ENCODE measurements at places on chromosomes 12 and 14.

- no peak for DNase-seq
Observed at GRCh38 chr14:61569308-61569707, 126.0 kb upstream of the HIF1A start.

DNA sequence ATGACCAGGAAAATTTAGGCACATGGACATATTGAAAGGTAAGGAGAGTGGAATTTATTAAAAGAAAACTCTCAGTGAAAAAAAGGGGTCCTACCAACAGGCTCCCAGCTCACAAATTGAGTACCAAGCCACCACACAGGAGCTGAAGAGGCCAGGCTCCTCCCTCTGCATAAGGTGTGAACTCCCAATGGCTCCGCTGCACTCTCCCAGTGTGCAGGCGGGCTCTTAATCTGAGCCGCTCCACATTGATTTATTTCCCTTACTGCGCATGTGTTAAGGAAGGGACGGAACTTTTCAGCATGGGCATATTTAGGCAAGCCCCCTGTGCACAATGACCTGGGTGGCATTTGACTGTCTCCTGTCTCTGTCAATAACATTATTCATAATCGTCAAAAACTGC is 68.6 kb upstream of the PLEKHG7 start:
- no peak for DNase-seq

GRCh38 chr12:26954027-26954426 is 15.8 kb downstream of the FGFR1OP2 start:
- no peak for DNase-seq

- DNase-seq = no peak
Observed at GRCh38 chr14:21771671-21772070, 98.1 kb upstream of the OR4E1 start.

- DNase-seq = peak; percentile 58
Observed at GRCh38 chr12:7729746-7730145, 17.4 kb downstream of the CLEC4C start.

DNA sequence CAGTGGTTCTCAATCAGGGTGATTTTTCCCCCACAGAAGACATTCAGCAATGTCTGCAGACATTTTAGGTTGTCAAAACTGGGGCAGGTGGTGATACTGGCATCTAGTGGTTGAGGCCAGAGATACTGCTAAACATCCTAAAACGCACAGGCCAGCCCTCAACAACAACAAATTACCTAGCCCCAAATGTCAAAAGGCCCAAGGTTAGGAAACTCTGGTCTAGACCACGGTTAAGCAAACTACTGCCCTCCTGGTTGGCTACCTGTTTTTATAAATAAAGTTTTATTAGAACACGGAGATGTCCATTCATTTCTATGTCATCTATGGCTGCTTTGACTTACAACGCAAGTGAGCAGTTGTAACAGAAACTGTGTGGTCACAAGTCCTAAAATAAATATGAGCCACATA is 186.7 kb downstream of the EFCAB11 start:
- DNase-seq = peak; percentile 61

DNA sequence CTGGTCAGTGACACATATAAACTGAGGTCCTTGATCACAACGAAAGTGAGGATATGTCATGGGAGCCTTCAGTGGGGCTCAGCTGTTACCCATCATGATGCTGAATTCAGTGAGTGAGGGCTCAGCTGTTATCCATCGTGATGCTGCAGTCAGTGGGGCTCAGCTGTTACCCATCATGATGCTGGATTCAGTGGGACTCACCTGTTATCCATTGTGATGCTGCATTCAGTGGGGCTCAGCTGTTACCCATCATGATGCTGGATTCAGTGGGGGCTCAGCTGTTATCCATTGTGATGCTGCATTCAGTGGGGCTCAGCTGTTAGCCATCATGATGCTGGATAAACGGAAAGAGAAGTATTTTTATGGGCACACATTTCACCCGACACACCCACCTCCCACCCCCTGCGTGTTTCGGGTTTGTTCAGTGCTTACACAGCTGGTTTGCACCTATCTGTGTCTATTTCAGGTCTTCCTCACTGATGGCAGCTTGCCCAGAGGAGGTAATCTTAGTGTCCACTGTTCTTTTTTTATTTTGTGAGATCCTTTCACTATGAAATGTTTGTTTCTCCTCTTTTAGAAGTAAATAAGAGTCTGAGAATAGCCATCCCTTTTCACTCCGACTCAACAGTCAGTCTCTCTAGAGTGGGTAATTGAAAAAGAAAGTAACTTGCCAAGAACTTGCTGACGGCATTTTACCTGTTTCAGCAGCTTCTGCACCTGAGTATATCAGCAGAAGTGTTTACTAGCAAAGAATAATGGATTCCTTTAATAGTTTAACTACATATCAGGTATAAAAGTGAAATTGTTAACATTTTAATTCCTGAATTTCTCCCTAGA is 183.0 kb downstream of the ERC1 start:
- no peak for DNase-seq

GRCh38 chr12:43290836-43291235 is 261.2 kb downstream of the ADAMTS20 start:
- no peak for DNase-seq

DNA sequence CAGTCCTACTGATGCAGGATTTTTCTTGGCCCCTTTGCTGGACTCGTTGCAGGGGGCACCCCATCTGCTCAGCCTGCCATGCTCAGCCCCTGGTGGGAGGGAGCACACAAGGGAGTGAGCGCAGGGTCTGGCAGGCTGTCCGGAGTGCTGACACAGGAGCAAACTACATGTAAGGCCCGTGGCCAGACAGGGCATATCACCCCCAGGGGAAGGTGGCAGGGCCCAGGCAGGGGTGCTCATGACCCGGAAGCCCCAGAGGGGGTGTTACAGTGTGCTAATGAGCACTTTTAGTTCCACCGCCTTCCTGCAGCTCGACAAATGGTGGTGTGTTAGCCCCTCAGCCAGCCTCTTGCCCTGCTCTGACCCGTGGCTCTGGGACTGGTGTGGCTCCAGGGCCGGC is 645.6 kb upstream of the TMEM132C start:
- DNase-seq = no peak

GRCh38 chr12:20375560-20375959 is 7.2 kb downstream of the PDE3A start:
- no peak for DNase-seq

GRCh38 chr14:37709419-37710195 is 114.2 kb downstream of the TTC6 start:
- peak; percentile 29 for DNase-seq

DNA sequence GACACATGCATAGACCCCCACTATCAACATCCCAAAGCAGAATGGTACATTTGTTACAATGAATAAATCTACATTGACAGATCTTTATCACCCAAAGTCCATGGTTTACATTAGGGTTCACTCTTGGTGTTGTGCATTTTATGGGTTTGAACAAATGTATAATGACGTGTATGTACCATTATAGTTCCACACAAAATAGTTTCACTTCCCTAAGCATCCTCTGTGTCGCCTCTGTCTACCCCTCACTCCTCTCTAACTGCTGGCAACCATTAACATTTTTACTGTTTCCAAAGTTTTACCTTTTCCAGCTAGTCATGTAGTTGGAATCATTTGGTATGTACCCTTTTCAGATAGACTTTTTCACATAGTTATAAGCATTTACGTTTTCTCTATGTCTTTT is 69.5 kb upstream of the LMO3 start:
- no peak for DNase-seq

- DNase-seq = no peak
Observed at GRCh38 chr12:118060301-118061010, 523 bp downstream of the WSB2 start.

DNA sequence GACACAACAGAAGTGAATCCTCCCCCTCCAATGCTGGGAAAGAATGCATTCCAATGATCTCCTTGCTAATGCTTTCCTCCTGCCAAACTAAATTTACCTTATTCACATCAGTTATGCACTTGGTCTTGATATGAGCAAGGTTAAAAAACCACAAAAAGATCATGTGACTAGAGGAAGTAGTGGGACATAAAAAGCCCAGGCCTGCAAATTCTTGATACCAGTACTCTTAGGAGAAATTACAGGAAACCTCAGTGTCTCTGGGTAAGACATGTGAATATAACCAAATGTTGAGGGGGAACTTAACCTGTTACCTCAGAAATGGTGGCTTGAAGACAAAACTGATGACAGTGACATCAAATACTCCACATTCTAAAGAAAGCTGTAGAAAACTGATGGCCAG is 427.1 kb downstream of the RPS29 start:
- DNase-seq = no peak

- no peak for DNase-seq
Observed at GRCh38 chr12:6358881-6359280, 16.5 kb downstream of the SCNN1A start.

- no peak for DNase-seq
Observed at GRCh38 chr12:20415641-20416040, 47.3 kb downstream of the PDE3A start.

DNA sequence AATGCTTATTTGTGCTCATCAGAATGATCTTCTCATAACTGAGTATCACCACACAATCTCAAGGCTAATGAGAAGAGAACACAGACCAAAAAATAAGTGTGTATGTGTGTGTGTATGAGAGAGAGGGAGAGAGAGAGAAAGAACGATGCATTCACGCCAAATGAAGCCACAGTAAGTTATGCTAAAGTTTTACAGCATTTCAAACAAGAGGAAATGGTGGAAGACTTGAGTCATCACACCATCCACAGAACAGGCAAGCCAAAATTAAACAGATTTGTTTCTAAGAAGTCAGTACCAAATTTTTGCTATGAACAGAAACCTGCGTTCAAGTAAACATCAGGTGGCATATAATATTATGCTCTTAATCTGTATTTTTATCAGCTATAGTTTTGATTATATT is 141.2 kb downstream of the MED13L start:
- DNase-seq = peak; percentile 69

DNA sequence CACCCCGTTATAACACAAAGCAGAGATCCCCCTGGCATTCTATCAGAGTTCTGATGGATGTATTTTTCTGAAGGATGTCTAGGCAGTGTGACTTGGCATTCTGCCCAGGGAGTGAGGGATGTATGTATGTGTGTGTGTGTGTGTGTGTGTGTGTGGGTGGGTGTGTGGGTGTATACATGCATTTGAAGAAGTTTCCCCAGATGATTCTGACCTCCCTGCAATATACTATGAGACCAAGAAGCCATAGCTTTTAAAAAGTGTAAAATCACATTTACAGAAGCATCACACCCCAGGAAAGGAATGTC is 59.7 kb upstream of the NAP1L1 start:
- DNase-seq = peak; percentile 58

DNA sequence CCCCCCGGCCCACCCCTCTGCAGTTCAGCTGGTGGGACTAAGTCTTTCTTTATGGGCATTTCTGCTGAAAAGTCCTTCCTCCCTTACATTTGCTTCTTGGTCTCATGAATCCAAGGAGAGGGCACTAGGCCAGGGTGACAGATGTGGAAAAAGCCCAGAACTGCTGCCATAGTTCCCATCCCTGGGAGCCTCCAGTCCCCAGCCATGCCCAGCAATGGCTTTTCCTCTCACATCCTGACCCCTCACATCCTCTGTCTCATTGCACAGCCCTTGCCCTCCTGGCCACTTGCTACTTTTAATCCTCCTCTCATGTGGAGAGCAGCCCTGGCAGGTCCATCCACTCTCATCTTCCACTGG is 122.5 kb downstream of the ZFP36L1 start:
- DNase-seq = no peak

- DNase-seq = peak; percentile 19
Observed at GRCh38 chr12:88816201-88816600, 235.9 kb upstream of the KITLG start.

GRCh38 chr14:81710232-81710845 is 176.7 kb upstream of the SEL1L start:
- DNase-seq = peak; percentile 14

DNA sequence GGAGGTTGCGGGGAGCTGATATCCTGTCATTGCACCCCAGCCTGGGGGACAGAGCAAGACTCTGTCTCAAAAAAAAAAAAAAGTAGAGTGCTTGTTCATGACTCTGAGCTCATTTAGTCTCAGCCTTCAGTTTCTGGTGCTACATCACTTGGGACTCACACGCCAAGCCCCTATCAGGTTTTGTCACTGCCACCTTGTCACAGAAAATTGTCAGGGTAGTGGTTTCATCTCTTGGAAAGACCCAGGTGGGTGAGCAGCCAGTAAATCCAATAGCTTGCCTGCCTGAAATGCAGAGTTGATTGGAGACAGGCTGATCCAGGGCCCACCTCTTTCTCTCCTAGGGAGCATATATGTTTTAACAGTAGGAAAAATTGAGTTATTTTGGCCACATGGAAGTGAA is 113.0 kb downstream of the FGD4 start:
- DNase-seq = no peak

DNA sequence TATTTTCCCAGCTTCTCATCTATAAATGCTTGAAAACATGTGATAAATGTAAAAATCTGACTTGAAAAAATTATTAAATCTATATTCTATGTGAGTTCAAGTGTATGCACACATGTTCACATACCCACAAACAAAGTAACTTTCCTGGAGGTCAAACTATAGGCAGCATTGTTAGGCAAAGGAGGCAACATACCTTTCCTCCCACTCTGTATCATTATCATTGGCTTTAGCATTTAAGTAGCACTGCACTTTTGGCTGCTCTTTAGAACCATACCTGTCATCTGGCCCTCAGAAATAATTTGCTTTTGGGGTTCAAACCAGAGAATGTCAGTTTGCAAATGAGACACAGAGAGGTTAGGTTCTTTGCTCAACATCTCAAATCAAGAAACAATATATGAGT is 102.4 kb upstream of the CCDC196 start:
- no peak for DNase-seq

DNA sequence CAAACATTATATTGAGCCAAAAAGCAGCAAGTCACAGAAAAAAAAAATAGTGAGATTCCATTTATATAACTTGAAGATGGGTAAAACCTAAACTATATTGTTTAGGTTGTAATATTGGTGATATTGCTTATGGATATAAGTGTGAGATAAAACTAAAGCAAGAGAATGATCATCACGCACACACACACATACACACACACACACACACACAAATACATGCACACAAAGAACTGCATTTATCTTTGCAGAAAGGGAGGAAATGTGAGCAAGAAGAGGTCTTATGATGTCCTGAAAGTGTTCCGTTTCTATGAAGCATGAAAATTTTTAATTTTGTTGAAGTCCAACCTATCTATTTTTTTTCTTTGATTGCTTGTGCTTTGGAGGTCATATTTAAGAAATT is 16.4 kb upstream of the AMN1 start:
- no peak for DNase-seq

Measured in fibroblast of upper back skin (primary cell).